ENCODE measurements at places on chromosomes 5 and 9.

DNA sequence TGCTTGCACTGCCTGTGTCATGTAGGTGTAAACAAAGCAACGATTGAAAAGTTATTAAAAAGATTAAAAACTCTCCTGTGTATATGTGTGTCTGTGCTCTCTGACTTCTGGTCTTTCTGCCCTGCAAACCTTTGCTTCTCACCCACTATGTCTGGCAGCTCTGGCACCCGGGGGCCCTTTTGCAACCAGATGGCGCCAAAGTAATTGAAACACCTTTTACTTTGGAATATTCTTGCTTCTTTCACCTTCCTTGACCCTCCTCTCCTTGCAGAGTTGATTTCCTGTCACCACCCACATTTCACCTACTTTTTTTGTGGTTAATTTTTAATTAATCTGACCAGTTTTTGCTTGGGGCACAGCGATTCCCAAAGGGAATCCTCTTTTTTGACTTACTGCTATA, 275.5 kb downstream of the ARHGEF28 start:
- DNase-seq: no peak

GRCh38 chr5:13735691-13736090, 208.8 kb downstream of the DNAH5 start:
- DNase-seq: no peak

GRCh38 chr5:27325513-27325912, 287.1 kb upstream of the CDH9 start:
- DNase-seq: no peak

DNA sequence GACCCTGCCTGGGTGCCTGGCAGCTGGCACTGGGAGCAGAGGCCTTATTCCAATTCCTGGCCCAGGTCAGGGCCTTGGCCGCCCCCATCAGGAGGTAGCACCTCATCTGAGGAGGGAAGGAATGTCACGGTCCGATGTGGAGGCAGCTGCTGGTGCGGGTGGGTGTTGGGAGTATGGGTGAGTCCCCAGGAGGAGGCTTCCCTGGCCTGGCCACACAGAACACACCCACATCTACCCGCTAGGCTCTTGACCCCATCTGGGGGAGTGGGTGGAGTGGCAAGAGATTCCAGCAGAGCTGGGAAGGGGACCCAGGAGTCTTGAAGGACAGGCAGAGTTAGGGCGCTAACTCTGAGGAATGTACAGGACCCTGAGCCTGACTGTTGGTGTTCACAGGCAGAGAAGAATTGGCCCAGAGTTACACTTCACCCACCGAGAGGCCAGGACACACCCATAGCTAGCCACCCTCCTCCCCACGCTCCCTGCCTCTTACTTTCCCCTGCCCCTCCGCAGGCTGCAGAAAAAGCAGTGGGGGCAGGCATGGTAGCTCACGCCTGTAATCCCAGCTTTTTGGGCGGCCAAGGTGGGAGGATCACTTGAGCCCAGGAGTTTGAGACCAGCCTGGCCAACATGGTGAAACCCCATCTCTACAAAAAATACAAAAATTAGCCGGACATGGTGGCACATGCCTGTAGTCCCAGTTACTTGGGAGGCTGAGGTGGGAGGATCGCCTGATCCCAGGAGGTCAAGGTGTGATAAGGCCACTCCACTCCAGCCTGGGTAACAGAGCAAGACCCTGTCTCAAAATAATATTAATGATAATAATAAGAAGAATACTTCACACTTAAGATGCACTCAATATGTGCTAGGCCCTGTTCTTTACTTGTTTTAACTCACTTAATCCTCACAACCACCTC, 6.0 kb downstream of the OLFML2A start:
- no peak for DNase-seq

DNA sequence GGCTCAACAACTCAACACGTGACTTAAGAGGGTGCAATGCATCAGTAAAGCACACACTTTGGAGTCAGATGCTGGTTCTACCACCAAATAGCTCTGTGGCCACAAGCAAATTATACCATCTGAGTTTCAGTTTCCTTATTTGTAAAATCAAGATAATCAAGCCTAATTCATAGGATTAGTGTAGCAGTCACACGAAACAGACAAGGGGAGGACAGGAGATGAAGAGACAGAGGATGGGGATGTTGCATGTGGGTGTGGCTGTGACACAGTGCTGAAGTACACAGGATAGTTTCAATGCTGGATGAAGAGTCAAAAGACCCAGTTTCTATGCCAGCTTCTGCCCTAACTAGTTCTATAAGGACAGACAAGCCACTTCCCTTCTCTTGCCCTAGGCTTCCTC, 60.2 kb downstream of the SPOCK1 start:
- no peak for DNase-seq

- DNase-seq: no peak
These were observed 30.3 kb downstream of the SARDH start for GRCh38 chr9:133707763-133708245.

DNA sequence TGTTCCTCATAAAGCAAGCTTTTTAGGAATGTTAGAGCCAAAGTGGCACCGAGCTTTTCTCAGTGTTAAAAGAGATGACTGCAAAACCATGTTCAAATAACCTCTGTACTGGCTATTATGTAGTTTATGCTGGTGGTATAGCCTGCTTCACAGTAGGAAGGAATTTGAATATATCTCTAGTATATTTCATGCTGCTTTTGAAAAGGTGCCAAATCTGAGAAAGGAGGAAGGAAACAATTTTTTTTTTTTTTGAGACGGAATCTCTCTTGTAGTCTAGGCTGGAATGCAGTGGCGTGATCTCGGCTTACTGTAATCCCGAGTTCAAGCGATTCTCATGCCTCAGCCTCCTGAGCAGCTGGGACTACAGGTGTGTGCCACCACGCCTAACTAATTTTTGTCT, 13.5 kb downstream of the CREBRF start:
- no peak for DNase-seq

DNA sequence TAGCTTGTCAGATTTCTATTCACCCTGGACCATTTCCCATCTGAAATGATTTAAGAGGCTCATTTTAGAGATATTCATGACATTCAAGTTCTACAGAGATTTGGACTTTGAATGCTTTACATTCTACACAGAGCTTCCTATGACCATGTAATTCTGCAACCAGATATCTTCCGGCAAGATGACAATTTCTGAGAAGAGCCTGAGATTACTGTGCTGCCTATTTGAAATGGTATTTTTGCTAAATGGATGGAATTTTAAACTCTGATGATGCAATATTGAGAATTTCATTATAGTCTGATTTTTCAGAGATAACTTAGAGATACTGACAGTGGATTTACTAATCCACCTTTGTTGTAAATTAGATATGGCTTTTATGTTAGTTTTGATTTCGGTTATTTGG, 16.0 kb upstream of the ACOT12 start:
- no peak for DNase-seq

GRCh38 chr9:130432362-130432761, 12.4 kb upstream of the ASS1 start:
- no peak for DNase-seq

GRCh38 chr5:34847056-34847455, 8.1 kb downstream of the TTC23L start:
- no peak for DNase-seq

GRCh38 chr9:123997665-123998277, 13.8 kb upstream of the LHX2 start:
- no peak for DNase-seq

DNA sequence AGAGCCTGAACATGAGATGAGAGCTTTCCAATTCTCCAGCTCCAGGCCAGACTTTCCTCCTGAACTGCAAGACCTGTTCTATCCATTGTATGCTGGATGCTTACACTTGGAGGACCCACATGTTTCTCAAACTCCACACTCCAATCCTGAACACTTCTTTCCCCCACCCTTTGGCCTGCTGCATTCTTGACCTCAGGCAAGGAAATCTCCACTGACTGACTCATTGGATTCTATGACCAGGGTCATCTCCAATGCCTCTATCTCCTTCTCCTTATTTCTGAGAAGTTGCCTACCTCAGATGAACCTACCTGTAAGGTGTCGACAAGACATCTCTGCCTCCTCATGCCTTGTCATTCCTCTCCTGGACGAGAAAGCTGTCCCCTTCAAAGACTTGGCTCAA, 153.6 kb downstream of the CRB2 start:
- DNase-seq: no peak

DNA sequence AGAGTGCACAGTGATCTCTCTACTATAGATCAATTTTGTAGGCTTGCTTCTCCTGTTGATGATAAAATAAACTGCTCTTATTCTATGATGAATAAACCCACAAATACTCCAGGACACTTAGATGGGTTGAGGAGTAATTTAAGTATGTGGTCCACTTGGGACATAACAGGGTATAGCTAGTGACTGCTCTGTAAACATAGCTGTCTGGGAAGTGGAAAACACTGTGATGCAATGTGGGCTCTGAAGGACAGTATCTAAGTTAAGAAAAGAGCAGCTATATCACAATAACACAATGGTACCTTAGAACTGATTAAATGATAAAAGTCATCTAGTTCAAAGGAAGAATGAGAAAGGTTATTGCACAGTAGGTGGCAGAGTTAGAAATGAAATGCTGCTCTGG, 294.3 kb upstream of the HAPLN1 start:
- no peak for DNase-seq

DNA sequence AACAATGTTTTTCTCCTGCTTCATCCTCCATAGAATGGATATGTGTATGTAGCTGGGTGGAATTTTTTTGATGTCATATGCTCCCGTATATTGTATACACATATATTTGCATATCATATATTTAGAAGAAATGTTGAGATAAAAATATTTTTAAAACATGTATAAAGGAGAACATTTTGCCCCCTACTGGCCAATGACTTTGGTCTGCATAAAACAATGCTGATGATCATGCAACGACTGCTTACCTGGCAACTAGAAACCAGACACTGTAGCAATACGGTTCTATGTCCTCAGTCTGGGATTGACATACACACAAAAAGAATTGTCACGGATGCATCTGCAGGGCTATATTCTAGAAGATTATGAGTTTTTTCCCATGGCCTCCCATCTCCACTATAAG, 503.6 kb downstream of the ELAVL2 start:
- no peak for DNase-seq

DNA sequence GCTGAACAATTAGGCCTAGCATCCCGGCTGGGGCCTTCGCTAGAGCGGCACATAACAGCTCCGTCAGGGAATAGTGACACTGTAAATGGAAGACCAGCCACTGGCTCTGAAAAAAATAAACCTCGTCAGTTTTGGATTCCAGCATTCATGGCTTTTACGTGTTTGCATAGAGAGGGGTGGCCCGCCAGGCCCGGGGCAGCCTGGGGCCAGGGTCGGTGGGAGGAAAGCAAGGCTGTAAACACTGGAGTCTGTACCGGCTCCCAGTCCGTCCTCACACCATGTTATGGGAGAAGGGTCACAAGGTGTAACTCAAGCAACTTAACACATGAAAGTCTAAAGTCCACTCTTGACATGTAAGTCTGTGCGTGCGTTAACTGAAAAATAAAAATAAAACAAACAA, 11.2 kb downstream of the CCNI2 start:
- no peak for DNase-seq

DNA sequence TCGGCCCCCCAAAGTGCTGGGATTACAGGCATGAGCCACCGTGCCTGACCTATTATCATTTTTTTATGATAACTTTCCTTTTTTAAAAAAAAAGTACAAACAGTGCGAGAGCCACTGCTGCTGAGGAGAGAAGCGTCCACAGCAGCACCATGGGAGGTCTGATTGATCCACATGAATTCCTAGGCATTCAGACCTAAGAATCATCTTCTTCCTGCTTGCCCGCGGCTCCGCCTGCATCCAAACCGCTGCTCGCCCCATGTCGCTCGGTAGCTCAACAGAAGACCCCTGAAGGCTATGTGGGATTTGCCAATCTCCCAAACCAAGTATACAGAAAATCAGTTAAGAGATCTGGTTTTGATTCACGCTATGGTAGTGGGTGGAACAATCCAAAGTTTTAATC, 102.0 kb downstream of the GABBR2 start:
- no peak for DNase-seq

DNA sequence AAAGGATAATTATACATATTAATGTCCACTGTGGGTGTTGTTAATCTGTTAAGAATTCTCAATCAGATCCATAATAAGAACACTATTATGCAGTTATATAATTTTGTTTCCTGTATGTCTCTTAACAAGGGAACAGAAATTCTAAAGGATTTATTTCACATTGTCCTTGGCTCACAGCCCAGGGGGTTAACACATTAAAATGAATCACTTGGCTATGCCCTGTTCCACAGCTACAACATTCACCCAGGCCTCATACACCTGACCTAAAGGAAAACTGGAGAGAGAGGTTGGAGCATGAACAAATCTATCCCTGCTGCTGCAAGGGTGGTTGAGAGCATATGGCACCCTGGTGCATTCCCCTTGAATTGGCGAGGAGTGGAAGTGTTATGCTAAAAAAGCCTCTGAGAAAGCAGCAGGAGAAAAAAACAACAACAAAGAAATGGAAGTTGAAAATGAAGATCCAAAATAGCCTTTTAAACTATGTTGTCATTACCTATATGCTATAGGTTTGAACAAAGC, 116.0 kb downstream of the KCNN2 start:
- no peak for DNase-seq

DNA sequence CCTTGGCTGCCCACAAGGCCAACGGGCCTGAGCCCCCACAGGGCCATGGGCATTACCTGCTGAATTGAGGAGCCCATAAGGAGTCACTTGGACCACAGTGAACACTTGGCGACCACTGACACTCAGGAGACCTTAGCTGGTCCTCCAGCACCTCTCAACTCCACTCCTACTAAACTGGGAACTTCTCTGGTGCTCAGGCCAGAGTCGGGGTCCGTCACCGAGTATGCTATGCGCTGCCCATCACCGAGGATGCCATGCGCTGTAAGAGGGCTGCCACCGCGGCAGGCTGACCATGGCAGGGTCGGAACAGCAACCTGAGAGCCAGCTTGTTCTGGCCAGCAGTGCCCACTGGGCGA, 600 bp upstream of the SQSTM1 start:
- no peak for DNase-seq

DNA sequence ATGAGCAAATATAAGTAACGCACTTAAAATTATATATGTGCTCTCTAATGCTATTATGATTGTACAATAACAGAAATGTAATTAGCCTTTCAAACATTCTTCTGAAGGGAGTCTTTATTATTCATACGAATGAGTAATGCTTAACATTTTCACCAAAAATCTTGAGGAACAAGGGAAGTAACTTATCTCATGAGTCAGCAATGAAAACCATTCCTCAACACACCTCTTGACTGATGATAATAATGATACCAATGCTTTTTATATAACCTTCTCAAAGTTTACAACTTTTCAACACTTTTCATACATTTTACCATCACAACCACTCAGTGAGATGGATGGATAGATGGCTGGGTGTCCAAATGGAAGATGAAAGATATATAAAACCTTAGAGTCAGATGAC, 369.3 kb downstream of the BNC2 start:
- no peak for DNase-seq

DNA sequence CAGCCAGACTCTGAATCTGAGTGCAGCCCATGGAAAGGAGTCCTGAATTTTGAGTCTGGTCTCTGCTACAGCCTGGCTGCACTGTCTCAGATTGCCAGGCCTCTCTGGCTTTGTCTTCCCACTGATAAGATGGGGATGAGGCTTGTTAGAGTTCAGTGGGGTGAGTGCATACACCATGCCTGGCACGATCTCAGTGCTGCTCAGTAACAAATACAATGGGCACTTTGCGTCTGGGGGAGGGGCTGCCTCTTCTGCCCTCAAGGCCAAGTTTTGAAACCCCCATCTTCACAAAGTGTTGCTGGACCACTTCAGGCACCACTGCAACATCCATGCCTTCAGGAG, 49.0 kb downstream of the PPARGC1B start:
- no peak for DNase-seq

Measured in K562 (cell line).